Stimulated activated CD4-positive, alpha-beta T cell treated with anti-CD3 and anti-CD28 coated beads, Interleukin-12 subunit alpha, Interleukin-12 subunit beta, amount 100 ng/mL, for 4 hours (primary cell): ENCODE measurements at places on chromosomes 11 and 22.

DNA sequence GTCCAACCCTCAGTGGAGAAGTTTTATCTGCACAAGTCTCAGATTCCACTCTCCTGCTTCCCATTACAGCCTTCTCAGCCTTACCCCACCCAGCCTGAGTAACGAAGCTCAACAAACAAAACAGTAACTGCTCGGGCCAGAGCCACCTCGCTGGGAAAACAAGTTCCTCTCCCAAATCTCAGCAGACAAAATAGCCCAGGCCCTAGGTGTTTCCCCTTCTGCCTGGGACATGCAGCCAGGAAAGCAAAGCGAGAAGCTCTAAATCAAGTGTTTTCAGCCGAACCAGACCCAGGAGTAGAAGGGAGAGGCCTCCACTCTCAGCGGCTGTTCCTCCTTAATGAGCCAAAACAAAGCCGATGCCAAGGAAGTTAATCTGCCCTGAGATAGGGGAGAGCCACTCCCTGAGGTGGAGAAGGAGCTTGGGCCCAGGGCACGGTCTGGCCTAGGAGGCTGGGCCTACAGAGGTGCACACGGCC lies 44.0 kb downstream of the LIF start:
- DNase-seq = no peak

GRCh38 chr11:69089258-69089657 lies 40.5 kb downstream of the TPCN2 start:
- no peak for DNase-seq

DNA sequence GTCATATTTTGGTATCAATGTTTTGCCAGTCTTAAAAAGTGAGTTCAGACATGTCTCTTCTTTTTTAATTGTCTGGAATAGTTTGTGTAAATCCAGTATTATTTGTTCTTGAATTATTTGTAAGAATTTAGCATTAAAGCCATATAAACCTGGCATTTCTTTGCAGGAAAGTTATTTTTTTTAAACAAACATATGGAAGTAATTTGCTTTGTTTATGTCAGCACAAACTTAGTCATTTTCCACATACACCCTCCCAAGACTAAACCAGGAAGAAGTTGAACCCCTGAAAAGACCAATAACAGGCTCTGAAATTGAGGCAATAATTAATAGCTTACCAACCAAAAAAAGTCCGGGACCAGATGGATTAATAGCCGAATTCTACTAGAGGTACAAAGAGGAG lies 9.1 kb upstream of the CCDC81 start:
- DNase-seq = no peak

DNA sequence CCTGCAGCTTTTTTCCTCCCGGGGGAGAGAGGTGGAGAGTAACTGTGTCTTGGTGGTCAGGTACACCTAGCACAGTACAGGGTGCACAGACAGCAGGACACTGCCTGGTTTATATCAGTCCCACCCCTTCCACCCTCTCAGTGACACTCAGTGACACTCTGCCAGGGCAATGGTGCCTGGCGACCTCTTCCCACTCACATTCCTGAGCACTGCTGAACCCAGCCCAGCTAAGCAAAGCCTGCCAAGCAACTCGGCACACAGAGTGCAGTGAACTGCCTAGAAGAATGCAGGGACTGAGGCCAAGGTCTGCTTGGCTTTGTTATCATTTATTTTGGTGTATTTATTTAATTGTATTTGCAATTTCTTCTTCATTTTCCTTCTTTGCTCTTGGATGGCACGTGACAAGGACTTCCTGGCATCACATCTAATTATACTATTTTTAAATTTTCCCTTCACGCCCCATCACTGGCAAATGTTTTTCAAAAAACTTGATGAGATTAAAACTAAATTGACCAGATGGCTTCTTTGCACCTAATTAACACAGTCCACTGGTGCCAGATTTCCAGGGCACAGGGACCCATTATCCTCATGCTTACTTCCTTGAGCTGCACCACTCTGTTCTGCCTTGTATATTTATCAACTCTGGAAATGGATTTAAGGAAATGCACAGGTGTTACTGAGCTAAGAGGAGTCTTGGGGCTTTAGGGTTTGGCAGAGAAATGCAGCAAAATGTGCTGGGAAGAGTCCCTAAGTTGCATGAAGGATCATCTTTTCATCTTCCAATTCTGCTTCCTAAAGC lies 205.6 kb downstream of the ADAMTS15 start:
- no peak for DNase-seq

- DNase-seq = no peak
These were observed 1.2 kb upstream of the CERK start for GRCh38 chr22:46739094-46739870.

- DNase-seq = no peak
These were observed 314.4 kb downstream of the CASP12 start for GRCh38 chr11:104583857-104584256.

DNA sequence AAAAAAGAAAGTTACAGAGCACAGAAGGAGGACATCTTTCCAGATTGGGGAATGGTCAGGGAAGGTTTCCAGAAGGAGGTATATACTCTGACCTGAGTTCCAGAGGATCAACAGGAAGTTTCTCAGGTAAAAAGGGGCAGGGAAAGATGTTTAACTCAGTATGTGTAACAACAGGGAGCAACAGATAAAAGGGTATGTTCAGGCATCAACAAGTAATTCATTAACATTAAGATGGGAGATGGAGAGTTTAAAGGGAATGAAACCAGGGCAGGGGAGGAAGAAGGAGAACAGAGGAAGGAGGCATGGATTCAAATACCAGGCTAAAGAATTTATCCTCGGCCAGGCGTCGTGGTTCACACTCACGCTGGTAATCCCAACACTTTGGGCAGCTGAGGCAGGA lies 2.5 kb upstream of the DENND5A start:
- no peak for DNase-seq

DNA sequence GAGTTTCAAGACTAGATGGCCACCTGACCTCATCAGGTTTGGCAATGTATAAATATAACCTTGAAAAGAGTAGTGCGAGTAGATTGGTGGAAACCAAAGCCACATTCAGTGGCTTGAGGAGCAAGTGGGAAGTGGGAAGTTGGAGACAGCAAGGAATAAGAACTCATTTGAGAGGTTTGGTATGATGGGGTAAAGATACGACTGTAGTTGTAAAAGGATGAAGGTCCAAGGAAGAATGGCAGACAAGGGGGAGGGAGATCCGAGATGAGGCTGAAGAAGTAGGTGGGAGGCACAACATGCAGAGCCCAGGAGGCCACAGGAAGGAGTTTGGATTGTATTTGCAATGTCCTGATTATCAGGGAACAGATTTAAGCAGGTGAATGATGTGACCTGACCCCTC lies 20.8 kb downstream of the RASSF10 start:
- DNase-seq = no peak

- DNase-seq = no peak
These were observed 96.3 kb downstream of the KCNQ1 start for GRCh38 chr11:2540992-2541680.

DNA sequence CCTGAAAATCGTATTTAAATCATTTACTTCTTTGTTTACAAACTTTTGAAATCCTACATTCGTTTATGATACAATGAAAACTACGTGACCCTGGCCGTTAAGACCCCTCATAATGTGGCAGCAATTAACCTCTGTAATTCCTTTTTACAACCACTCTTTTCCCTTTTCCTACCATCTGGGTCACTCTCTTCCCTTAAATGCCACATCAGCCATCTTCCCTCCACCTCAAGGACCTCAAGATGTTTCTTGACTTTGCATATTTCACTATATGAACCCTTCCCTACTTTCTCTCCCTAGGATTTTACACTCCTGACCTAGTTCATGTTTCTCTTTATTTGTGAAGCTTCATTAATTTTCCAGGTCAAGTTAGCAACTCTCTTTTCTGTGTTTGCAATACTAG lies 26.8 kb downstream of the OR2AG2 start:
- no peak for DNase-seq

DNA sequence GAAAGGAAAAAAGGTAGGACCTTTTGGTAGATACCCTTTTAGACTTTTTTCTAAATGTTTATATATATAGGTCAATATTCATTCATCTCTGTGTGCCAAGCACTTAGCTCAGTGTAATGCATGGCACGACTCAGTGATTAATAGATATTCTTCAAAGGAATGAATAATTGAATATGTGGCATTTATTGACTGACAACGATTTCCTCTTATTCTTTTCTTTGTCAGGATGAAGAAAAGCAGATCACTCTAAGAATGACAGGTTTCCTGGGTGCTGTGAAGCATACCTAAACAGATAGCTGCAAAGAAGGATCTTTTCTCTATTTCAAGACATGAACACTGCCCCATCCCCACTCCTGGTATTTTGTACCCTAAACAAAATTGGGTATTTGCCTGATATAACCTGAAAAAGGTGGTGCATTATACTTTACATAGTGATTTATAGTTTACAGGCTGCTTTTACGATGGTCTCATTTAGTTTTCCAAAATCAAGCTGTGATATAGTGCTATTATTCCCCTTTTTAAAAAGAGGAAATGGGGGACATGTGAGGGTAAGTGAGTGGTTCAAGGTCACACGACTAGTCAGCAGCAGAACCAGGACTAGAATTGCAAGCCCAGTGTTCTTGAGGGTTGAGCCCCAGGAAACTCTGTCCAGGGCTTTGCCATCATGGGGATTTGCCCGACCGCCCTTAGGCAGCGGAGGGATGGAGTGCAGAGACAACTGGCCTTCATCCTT lies 32.9 kb upstream of the CLMP start:
- no peak for DNase-seq

DNA sequence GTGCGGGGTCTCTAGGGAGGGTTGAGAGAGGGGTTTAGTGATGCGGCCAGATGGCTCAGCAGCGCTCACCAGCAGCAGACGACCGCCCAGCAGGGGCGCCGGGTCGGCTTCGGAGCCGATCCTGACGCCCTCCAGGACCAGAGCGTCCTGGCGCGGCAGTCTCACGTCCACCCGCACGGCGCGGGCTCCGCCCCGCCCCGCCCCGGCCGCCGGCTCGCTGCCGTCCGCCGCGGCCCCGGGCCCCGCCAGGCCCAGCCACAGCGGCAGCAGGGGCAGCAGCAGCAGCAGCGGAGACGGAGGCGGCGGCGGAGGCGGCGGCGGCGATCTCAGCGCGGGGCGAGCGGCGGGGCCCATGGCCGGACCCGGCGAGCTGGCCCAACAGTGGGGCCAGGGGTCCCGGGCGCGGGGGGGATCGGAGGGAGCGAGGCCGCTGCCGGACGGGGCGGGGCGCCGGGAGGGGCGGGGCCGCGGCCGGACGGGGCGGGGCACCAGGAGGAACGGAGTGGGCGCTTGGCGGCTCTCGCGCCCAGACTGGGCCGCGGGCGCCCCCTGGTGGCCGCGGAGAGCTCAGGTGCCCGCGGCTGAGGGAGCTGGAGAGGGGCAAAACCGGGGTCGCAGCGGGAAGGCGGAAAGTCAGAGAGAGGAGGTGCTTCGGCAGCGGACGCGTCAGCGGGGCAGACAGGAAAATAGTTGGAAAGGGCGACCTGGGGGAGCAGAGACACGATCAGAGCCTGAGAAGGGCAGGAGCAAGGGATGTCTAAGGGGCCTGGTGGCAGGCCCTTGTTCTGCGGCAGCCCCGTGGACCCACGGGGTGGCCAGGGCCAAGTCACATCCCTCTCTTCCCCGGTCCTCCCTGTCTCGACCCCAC lies at the start of gene RNF215:
Gene RNF215, minus strand, starts transcription at position 452 of the 868 bp plus-strand sequence. Its CDS starts 98 bp downstream, at position 354.
- DNase-seq = peak; percentile 81

- DNase-seq = no peak
These were observed 64.5 kb downstream of the MPPED1 start for GRCh38 chr22:43476341-43476740.

- DNase-seq = no peak
These were observed 179.4 kb downstream of the INSC start for GRCh38 chr11:15293975-15294620.

DNA sequence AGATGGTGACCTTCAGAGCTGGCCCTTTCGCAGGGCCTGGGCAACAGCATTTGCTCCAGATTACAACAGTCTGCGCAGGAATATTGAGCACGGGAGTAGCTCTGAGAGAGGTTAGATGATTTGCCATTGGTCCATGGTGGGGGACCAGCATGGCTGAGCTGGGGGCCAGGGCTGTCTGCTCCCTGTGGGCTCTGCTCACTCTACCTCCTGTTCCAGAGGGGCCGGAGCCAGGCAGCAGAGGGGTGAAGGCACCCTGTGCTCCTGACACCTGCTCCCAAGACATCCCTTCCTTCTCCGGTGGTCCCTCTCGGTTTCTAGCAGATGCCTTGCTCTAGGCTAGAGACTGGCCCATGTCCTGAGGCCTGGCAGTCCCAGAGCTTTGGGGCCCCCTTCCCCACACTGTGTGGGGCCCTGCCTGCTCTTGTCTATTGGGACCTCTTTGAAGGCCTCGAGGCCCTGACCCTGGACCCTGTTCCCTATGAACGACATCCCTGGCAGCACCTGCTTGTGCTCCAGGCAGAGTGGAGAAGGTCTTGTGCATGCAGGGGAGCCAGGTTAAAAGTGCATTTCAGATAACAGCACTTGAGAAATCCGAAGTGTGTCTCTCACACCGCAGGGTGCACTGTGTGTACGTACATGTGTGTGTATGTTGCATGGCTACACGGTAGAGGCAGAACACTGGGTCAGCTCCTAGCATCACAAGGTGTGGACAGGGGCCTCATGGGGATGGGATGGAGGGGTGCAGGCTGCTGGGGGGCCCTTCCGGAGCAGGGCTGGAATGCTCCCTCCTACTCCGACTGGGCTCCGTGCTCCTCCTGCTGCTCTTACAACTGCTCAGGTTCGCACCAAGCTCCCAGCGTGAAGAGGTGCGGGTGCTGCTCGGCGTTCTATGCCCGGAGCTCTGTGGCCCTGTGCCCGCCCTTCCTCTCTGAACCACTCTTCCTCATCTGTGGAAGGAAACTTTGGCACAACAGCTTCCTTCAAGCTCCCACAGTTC lies 123.3 kb upstream of the B3GAT1 start:
- no peak for DNase-seq

GRCh38 chr11:43899094-43899493 lies 18.5 kb downstream of the ALKBH3 start:
- DNase-seq = no peak

- no peak for DNase-seq
These were observed 15.9 kb downstream of the LSP1 start for GRCh38 chr11:1868636-1869291.

GRCh38 chr11:46130286-46130940 lies 9.2 kb upstream of the PHF21A start:
- DNase-seq = no peak

DNA sequence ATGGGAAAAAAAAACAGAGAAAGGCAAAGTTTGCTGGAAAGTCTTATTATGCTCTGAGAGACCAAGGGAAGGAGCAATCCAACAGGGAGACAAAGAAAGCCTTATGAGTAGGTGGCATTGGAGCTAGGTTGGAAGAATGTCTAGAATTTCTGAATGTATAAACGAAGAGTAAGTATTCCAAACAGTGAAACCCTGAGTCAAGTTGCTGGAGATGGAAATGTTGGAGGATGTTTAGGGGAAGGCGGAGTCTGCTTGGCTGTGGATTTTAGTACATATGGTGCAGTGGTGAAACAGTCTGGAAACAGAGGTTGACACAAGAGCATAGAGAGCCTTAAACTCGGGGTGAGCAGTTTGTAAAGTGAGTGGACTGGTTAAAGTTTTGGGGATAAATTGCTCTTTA lies 314.8 kb upstream of the CADM1 start:
- DNase-seq = no peak

GRCh38 chr11:47278058-47278457 lies 8.1 kb downstream of the MADD start:
- no peak for DNase-seq

GRCh38 chr22:37263966-37264887 lies 18.1 kb upstream of the CYTH4 start:
- no peak for DNase-seq
